ENCODE measurements at places on chromosomes 1 and 21.
A peak's percentile ranks its signal among the peaks of the same experiment; 100 is the strongest.

GRCh38 chr1:231107600-231108326, 54.1 kb upstream of the TRIM67 start:
- no peak for DNase-seq

- no peak for DNase-seq
Measured at GRCh38 chr1:106637566-106637965, 418.9 kb upstream of the PRMT6 start.

- no peak for DNase-seq
Measured at GRCh38 chr1:31769720-31770390, 5.7 kb upstream of the ADGRB2 start.

DNA sequence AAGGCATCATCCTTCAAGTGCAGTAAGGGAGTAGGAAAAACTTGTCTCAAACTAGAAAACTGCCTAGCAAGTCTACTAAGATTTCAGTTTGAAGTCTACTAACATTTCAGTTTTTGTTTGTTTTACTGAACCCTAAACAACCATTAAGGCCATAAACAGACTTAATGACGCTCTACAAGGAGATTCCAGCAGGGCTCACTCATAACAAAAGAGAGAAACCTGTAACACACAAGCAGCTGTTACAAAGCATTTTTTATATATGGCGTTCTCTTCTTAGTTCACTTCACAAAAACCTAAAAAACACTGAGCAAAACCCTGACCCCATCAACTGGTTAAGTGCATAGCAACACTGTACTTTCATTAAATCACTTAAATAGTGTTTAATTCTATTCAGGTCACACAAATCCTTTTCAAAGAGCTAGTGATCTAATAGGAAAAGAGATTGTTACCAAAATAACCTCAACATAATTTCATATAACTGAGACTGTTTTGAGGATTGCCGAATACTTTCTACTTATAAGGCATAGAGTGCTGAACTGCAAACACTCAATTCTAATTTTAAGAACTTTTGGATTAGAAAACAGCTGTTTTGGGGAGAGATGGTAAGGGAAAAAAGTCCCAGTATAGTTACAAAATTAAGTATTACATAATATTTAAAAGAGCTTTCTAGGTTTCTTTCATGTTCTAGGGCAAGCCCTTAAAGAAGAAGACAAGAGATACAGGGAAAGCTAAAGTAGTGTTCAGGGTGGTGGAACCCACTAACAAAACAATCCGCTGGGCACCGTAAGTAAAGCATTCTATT, 1.4 kb downstream of the B3GALNT2 start:
- no peak for DNase-seq

GRCh38 chr1:214117780-214118179, 130.0 kb downstream of the PROX1 start:
- DNase-seq = no peak

DNA sequence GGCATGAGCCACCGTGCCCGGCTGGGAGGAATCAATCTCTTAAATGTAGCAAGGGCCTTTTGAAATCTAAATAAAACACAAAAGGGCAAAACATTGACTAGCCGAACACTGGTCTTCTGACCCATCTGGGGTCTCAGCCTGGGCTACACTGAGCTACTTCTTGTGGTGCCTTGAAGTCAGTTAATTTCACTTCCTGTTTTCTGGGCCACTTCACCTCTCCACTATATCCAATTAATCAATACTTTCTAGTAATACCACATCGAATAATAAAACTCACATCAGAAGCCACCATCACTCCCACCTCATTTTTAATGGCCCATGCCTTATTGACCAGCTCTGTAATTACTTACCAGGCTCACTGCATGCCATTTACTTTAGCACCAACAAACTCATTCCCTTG, 138.0 kb upstream of the SAMSN1 start:
- DNase-seq = no peak

DNA sequence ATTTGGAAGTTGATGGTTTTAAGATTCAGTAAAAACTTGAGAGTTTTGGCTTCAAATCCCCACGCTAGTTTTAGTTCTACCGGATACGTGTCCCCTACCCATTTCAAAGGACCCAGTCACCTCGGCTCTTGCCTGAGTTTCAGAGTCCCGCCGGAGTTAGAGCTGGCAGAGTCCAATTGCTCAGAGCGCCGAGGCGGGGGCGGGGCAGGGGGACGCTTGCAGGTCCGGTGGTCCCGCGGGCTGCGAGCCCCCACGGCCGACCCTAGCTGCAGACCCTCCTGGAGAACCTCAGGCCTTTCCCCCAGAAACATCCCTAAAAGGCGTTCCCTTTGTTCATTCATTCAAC, 765 bp upstream of the VPS45 start:
- peak; percentile 81 for DNase-seq

GRCh38 chr1:200992382-200993048, 31.0 kb downstream of the KIF21B start:
- DNase-seq = no peak

GRCh38 chr1:34354367-34354766, 177.7 kb downstream of the C1orf94 start:
- no peak for DNase-seq

DNA sequence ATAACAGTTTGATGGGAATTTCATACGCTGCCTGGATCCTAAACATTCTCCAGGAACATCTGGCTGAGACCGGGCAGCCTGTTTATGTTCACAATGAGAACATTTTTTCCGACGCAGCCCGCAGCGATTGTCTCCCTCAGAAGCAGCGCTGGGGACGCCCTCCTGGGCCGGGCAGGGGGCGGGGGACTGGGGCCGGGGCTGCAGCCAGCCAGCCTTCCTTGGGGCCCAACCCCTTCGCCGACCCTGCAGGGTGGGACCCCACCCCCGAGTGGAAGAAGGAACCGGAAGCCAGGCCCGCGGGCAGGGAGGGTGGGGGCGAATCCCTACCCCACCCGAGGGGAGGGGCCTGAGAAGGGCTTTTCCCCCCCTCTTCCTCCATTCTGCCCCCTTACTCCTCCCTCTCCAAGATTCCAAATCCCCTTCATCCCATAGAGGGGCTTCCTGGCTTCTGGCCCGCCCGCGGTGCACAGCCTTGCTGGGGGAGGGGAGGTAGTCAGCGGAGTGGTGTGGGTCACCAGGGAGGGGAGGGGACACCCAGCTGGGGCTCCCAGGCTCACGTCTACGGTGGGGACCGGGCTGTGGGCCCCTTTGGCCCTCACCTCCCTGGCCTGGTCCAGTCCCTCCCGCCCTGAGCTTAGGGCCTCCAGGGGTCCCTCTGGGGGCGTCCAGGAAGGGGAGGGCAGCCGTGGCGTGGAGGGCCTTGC, 60.6 kb downstream of the WNT9A start:
- peak; percentile 57 for DNase-seq

DNA sequence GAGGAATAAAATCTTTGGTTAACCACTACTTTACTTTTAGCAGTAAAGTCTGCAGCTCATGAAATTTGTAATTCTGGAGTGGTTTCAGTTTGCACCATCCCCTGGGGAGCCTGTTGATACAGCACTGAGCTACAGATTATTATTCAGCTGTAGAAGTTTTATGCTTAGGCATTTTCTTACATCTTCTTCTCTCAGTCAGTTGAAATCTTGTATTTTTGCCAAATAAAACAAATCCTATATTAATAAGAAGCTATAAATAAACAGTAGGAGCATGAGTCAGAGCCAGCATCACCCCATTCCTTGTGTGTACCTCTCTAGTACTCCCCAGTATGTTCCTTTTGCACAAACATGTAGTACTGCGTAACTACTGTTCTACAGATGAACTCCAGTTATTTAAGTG, 118.9 kb downstream of the ATF6 start:
- DNase-seq = no peak

GRCh38 chr1:66452982-66453381, 81.0 kb upstream of the SGIP1 start:
- DNase-seq = no peak

DNA sequence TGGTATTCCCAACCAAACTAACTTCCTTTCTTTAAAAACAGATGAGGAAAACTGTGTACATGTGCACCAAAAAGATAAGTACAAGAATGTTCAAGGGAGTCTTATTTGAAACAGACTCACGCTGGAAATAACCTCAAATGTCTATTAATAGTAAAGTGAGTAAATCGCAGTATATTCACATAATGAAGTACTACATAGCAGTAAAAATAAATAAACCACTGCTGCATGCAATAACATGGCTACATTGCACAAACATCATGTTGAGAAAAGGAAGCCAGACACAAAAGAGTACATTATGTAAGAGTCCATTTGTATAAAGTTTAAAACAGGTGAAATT, 5.2 kb upstream of the DENND2D start:
- DNase-seq = no peak

GRCh38 chr1:86152887-86153286, 3.7 kb downstream of the COL24A1 start:
- DNase-seq = no peak

DNA sequence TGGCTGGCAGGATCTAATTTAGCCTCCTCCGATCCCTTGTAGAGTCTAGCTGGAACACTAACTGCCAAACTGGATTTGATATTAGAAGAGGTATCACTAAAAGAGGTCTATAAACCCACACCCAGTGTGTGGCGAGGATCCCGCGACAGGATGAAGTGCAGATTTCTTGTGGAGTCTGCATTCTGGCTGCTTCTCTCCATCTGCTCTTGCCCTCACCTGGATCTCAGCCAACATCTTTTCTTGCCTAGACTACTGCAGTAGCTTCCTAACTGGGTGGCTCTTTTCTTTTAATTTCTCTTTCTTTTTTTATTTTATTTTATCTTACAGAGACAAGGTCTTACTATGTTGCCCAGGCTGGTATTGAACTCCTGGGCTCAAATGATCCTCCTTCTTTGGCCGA, 48.9 kb upstream of the CAPZB start:
- no peak for DNase-seq

DNA sequence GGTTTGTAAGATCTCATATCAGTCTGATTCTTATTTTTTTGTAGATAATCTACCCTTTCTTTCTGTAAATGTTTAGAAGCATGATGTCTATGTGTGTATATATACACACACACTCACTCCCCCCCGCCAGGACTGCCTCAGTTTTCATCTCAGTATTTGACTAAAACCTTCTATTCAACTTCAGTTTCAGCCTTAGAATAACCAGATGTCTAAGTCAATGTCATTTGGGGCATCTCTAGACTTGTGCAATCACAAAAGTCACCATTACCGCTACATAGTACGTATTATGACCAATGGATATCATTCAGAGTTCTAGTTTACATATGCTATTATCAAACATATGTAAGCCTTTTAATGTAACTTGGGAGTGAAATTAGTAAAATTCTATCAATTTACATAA, 53.3 kb upstream of the BOLA1 start:
- no peak for DNase-seq

GRCh38 chr21:39184050-39184980, 1.1 kb upstream of the PSMG1 start:
- DNase-seq = no peak

- DNase-seq = no peak
Measured at GRCh38 chr1:242530761-242531160, 6.3 kb upstream of the PLD5 start.

DNA sequence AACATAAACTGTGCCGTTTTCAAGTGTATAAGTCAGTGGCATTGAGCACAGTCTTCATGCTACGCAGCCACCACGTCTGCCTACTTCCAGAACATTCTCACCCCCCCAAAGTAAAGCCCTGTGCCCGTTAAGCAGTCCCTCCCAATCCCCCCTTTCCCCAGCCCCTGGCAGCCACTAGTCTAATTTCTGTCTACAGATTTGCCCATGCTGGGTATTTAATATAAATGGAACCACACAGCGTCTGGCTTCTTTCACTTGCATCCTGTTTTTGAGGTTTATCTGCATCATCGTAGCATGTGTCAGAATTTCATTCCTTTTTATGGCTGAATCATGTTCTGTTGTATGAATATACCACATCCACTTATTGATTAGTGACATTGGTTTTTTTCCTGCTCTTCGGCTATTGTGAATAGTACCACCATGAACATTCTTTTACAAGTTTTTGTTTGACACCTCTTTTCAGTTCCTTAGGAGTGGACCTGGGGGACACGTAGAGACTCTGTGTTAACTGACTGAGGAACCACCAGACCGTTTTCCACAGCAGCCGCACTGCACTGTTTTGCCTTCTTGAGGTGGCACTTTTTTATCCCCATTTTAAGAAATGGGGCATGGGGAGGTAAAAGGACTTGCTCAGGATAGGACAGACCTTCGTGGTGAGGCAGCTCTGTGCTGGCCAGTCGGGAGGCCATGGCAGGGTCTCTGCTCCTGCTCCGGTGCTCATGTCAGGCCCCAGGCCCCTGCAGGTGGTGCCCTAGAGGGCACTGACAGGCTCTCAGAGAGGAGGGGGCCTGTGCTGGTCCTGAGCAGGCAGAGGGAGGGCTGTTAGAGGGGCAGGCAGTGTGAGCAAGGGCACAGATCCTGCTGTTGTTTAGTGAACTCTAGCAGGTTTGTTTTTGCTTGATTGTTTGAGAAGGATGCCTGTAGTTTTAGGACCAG, 123.8 kb downstream of the PCBP3 start:
- no peak for DNase-seq

GRCh38 chr1:55146781-55147180, 68.4 kb downstream of the USP24 start:
- no peak for DNase-seq

DNA sequence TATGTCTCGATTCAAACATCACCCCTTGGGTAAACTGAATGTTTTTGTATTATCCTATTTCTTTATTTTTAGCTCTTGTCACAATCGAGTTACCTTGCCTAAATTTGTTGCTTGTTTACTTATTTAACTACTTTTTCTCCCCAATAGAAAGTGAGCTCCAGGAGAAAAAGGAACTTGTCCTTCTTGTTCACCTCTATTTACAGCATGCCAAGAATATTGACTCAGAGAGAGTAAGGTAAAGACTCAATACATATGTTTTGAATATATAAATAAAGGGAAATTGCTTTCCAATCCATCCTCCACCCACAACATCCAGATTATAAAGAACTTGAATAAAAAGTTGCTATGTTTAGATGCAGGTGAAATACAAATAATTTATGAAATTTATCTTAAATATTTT, 107.3 kb upstream of the PDC start:
- DNase-seq = no peak

- no peak for DNase-seq
Measured at GRCh38 chr21:34642211-34643075, 26.4 kb upstream of the CLIC6 start.

GRCh38 chr1:156553860-156554485, 18.4 kb downstream of the IQGAP3 start:
- no peak for DNase-seq

DNA sequence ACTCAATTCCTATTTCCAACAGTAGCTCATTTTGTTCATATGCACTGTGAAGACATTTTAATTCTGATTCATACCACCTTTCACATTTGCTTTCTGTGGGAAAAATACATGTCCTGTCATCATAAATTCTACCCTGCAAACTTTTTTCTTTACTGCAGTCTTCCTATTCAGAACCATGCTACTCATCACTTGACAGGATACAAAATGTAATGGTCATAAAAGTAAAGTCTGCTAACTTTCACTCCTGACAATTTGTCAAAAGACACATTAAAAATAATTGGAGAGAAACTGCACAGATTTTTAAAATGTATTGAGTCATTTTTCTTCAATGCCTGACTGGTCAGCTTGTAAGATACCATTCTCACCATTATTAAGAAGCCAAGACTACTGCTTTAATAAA, 1817.1 kb downstream of the BRINP3 start:
- DNase-seq = no peak

- peak; percentile 76 for DNase-seq
Measured at GRCh38 chr1:91428182-91428798, 23.7 kb upstream of the HFM1 start.

GRCh38 chr1:188489336-188490112, 1660.8 kb downstream of the PLA2G4A start:
- DNase-seq = peak; percentile 24

Data from H9 (cell line).